Activated CD4-positive, alpha-beta T cell treated with anti-CD3 and anti-CD28 coated beads, Interleukin-2, amount 50 U/mL, for 1 hour (primary cell): ENCODE measurements at places on chromosomes 3 and 15.

DNA sequence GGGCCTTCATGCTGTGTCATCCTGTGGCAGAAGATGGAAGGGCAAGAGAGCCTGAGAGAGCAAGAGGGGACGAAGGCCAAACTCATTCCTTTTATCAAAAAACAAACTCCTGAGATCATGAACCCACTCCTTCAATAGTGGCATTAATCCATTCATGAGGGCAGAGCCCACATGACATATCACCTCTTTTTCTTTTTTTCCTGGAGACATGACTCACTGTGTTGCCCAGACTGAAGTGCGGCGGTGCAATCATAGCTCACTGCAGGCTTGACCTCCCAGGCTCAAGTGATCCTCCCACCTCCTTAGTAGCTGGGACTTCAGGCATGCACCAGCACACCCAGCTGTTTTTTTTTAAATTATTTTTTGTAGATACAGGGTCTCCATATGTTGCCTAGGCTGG is 92.0 kb upstream of the RNU6-1 start:
- no peak for DNase-seq

- no peak for DNase-seq
Observed at GRCh38 chr3:188746291-188746783, 425.4 kb upstream of the TPRG1 start.

DNA sequence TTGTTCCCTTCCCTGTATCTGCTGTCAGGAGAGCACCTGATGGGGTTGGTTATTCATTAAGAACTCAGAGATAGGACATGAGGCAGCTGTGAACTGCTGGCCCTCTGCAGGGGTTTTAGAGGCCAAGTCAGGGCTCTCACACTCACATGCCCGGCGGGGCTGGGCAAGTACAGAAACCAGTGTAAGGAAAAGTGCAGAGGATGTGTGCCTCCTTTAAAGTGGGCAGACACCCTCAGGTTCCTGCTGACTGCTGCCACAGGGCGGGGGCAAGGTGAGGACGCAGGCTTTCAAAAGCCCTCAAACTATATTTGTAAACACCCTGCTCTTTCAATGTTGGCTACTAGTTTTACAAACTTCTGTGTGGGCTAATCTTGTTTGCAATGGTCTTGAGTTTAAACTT is 22.4 kb downstream of the CXCR6 start:
- no peak for DNase-seq

- no peak for DNase-seq
Observed at GRCh38 chr3:37064747-37065146, 71.4 kb downstream of the MLH1 start.

DNA sequence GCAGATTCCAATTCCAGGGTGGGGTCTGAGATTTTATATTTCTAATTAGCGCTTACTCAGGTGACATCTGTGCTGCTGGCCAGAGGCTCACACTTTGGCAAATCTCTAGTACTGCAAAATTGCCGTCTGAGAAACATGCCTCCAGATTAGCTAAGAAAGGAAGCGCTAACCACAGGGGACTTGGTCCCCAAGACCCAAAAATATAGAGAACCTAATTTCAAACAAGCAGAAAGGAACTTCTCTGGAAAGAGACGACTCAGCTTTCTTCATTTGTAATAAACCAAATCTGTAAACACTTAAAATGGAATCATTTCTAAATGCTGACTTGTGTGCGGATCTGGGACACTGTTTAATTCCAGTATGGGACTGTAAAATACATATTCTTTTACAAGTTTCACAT is 55.7 kb downstream of the B3GNT5 start:
- no peak for DNase-seq

DNA sequence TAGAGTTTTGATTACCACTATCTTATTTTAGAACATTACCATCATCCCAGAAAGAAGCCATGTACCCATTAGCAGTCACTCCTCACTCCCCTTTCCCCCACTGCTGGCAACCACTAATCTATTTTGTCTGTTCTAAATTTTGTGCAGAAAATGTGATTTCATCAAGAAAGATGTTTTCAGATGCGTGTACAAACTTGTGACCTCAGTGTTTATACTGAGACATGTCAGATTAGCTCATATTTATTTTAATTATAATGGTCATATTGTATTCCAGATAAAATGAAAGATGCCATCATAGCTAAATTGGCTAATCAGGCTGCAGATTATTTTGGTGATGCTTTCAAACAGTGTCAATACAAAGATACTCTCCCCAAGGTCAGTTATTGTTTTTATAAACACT is 27.8 kb downstream of the PDCD6IP start:
- DNase-seq, result no peak

DNA sequence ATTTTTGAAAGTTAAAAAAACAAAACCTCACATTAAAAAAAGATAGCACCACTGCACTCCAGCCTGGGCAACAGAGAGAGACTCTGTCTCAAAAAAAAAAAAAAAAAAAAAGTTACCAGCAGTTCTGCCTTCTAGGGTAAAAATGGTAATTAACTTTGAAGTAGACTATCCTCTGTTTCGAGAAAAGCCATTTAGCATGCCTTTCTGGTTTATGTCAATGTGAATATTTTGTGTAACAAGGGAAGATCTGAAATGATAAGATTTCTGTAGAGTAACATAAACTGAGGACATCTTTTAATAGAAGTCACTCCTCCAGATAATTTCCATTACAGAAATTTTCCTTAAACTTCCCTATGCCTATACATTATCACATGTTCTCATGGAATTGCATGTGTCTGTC is 203.2 kb upstream of the GAP43 start:
- no peak for DNase-seq

- DNase-seq, result no peak
Observed at GRCh38 chr3:134075568-134075825, 45.8 kb upstream of the SLCO2A1 start.

DNA sequence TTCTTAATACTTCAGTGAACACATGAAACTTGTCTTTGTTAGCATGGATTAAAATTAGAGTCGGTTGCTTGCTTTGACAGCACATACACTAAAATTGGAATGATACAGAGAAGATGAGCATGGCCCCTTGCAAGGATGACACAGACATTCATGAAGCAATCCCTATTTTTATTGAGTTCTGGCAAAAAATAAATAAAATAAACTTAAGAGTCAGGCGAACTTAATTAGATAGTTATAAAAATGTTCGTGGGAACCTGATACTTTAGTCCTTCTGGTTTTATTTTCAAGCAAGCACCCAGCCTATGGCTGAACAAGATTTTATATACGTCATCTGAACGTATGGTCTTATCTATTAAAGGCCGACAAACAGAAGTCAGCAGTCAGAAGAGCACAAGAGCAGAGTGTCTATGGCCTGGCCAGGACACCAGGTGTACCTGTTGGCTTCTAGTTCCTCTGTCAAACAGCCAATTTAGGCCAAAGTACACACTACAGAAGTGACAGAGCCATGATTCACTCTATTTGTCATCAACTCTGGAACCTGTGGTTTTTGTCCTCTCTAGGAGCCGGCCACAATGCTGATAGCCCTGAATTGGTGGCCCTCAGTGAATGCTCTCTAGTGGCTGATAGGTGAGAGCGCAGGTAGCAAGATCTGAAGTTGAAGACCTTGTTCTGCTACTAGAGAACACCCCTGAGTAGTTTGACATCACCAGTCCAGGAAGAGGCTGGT is 64.3 kb downstream of the LEO1 start:
- no peak for DNase-seq
